ENCODE measurements at places on chromosomes 16 and 17.

- no peak for DNase-seq
Measured at GRCh38 chr16:1541293-1542165, 8.1 kb downstream of the TMEM204 start.

- DNase-seq, result no peak
Measured at GRCh38 chr17:31674717-31675349, 184.2 kb downstream of the COPRS start.

DNA sequence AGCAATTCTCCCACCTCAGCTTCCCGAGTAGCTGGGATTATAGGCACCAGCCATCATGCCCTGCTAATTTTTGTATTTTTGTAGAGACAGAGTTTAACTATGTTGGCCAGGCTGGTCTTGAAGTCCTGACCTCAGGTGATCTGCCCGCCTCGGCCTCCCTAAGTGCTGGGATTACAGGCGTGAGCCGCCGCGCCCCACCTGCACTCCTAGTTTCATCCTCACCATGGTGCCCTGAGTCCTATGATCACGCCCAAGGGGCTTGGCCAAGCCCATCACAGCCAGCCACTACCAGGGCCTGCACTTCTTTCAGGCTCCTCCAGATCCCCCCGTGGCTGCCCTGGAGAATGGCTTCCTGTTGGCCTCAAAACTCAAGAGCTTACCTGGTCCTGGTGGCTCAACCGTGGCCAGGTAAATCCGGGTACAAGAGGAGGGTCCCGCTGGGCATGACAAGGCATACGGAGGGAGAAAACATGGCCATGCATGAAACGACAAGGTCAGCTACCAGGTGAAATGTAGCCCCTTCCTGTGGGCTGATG lies 20.4 kb upstream of the TFAP4 start:
- no peak for DNase-seq

DNA sequence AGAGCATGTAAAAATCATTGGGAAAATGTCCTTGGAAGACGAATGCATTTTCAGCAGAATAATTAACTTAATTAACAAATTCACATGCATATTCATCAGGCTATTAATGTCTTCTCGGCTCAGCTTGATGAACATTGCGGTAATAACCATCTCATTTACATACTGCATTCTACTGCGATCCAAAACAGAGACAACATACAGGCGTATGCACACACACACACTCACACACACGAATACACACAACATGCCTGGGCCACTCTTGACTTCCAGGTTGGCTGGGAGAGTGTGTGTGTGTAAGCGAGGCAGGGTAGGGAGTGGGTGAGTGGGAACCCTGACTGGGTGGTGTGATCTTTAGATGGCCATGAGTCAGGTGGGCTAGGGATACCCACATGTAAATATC lies 44.7 kb downstream of the NEUROD2 start:
- no peak for DNase-seq

DNA sequence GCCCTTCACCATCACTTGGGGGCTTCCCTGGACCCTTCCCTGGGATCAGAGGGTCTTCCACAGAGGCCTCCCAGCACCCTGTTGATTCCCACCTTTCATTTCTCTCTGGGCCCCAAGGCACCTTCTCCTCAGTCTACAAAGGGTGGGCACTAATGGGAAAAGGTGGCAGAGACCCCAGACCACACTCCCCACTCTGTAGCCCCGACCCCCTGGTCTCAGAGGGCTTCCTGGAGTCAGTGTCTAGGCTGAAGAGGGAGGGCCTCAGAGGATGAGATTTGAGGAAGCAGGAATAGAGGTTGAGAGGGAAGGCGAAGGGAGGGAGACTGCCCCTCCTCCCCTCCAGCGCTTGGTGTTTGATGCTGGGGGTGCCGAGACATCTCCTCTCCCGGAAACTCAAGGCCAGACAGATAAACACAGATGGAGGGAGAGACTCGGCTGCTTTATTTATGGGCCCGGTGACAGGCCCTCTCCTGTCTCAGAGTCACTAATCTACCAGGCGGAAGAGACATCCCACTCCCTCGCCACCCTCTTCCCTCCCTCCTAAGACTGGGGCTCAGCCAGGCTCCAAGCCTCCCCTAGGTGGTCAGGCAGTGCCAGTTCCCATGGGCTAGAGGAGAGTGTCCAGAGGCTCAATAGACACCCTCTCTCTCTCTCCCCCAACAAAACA lies 18.5 kb upstream of the SP2 start:
- DNase-seq, result no peak

- DNase-seq, result no peak
Measured at GRCh38 chr17:28712032-28712704, 480 bp upstream of the PROCA1 start.

- DNase-seq, result no peak
Measured at GRCh38 chr16:87636741-87637140, 34.4 kb downstream of the JPH3 start.

DNA sequence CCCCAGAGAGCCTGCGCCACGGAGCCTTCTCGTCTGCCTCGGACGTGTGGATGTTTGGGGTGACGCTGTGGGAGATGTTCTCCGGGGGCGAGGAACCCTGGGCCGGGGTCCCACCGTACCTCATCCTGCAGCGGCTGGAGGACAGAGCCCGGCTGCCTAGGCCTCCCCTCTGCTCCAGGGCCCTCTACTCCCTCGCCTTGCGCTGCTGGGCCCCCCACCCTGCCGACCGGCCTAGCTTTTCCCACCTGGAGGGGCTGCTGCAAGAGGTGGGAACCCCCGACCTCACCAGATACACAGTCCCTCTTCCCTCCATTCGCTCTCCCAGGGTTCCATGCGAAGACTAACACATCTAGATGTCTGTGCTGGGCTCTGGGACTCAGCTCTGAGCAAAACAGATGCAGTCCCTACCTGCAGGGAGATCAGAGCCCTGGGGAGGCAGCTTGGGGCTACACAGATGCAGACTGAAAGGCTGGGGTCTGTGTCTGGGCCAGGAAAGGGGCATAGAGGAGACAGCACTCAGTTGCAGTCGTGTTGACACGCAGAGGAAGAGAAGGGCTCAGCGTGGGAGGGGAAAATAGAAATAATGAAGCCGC lies 3.7 kb downstream of the TNK1 start:
- no peak for DNase-seq

DNA sequence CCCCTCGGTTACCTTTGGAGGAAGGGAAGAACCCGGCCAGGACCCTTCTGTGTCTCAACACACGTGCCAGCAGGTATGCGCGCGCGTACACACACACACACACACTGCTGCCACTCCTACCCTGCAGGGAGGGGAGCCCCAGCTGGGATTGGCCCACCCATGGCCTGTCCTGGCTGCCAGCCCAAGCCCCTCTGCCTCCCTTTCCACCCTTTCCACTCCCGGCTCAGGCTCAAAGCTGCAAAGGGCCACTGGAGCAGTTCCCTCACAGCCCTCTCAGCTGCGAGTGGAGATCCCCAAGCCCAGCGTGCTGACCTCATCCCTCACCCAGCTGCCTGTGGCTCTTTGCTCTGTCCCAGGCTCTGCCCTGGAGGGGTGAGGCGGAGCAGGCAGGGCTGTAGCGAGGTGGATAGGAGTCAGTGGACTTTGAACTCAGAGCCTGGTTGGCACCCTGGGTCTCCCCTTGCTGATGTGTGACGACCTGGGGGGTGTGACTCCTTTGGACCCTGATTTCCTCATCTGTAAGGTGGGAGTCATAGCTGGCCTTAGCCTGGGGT lies 14.5 kb downstream of the KIF19 start:
- DNase-seq, result no peak

GRCh38 chr16:19113577-19114358 lies at the start of gene ITPRIPL2:
Gene ITPRIPL2 (plus strand): TSS chr16:19113964. CDS start chr16:19114462, 498 bp downstream.
- no peak for DNase-seq

DNA sequence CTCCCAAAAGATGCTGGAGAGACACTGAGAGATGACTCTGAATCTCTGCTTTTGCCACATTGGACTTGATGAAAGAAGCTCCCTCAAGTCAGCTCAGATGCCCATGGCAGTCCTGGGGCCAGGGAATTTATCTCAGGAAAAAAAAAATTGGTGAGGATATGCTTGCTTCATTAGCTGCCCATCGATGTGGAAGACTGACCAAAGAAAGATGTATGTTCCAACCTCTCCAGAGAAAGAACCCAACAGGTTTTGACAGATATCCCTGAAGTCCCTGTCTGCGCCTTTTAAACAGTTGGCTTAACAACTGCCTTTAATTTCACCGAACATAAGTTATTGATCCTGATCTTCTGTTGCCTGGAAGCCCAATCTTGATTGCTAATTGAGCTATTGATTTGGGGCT lies 137.4 kb downstream of the TMEM114 start:
- no peak for DNase-seq

DNA sequence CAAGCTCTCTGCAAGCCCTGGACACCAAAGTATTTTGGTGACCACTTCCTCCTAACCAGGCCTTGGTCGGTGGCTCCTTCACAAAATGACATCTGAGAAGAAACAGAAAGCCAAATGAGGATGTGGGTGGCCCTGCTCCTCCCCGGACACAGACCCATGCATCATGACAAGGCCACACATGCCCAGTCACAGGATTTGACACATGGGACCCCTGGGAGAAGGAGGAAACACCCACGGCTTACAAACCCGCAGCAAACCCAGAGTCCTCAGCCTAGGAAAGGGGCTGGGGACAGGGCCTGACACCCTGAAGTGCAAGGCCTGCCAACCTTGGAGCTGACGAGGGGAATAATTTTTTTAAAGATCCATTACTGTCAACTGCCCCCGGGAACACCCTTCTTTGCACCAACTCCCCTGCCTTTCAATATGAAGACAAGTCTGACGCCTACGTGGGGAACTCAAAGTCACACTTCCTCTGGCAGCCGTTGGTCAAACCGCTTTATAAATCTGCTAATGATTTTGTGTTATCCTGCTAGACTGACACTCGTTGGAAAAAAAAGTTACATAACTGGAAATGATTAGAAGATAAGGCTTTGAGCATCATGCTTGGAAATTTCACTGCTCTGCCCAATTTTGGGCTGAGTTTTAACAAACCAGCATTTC lies 41.3 kb downstream of the GAS7 start:
- DNase-seq, result no peak
